Activated CD4-positive, alpha-beta T cell treated with anti-CD3 and anti-CD28 coated beads, Interleukin-2, Interleukin-6, amounts not matched to agents 100 ng/mL and 50 ng/mL, durations not matched to agents 16 hours and 8 hours (primary cell): ENCODE measurements at places on chromosomes 1 and 21.

GRCh38 chr1:24557220-24557619 is 1.3 kb downstream of the NCMAP start:
- DNase-seq = no peak

GRCh38 chr21:34526241-34526617 is 14.2 kb upstream of the KCNE1 start:
- DNase-seq = no peak

DNA sequence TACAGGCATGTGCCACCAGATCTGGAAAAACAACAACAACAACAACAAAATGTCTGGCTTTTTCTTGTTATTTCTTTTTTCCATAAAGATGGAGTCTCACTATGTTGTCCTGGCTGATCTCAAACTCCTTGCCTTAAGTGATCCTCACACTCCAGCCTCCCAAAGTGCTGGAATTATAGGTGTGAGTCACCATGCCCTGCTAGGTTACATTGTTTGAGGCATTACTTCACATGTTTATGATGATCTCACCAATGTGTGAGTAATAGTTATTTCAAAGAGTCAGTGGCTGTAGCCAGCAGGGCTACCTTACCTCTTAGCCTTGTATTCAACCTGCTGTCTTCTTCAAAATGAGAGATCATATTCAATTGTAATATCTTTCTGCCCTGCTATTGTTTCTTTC is 445.7 kb downstream of the AMY1C start:
- DNase-seq = no peak

DNA sequence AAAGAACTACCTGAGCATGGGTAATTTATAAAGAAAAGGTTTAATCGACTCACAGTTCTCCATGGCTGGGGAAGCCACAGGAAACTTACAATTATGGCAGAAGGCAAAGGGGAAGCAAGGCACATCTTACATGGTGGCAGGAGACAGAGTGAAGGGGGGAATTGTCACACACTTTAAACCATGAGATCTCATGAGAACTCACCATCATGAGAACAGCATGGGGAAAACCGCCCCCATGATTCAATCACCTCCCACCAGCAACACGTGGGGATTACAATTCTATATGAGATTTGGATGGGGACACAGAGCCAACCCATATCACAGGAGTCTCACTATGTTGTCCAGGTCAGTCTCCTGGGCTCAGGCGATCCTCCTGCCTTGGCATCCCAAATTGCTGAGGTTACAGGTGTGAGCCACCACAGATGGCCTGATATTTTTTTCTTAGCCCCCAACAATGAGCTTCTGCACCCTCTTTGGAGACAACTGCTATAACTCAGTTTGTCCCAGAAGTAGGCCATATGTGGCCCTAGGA is 22.5 kb upstream of the MORC3 start:
- DNase-seq = no peak

GRCh38 chr1:81876901-81877733 is 76.4 kb downstream of the ADGRL2 start:
- DNase-seq = no peak

- DNase-seq = no peak
Observed at GRCh38 chr1:206023695-206024094, at the start of gene CTSE. Gene CTSE, minus strand, starts transcription at chr1:206023895. Its CDS starts 104 bp downstream, at chr1:206023791.

GRCh38 chr1:183097438-183098051 is 74.3 kb downstream of the LAMC1 start:
- no peak for DNase-seq

GRCh38 chr1:111743679-111744101 is 4.5 kb upstream of the INKA2 start:
- DNase-seq = no peak

DNA sequence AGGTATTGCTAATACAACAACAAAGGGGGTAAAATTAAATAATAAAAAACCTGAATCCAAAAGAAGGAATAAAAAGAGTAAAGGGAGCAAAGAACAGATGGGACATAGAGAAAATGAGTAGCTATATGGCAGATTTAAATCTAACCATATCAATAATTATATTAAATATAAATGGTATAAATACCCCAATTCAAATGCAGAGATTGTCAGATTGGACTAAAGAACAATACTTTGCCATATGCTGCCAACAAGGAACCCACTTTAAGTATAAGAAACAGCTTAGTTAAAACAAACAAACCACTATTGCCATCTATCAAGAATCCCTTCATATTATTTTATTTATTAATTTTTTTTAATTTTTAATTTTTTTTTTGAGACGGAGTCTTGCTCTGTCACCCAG is 86.8 kb downstream of the MT1HL1 start:
- no peak for DNase-seq
